ENCODE measurements at places on chromosomes 3 and 15.

DNA sequence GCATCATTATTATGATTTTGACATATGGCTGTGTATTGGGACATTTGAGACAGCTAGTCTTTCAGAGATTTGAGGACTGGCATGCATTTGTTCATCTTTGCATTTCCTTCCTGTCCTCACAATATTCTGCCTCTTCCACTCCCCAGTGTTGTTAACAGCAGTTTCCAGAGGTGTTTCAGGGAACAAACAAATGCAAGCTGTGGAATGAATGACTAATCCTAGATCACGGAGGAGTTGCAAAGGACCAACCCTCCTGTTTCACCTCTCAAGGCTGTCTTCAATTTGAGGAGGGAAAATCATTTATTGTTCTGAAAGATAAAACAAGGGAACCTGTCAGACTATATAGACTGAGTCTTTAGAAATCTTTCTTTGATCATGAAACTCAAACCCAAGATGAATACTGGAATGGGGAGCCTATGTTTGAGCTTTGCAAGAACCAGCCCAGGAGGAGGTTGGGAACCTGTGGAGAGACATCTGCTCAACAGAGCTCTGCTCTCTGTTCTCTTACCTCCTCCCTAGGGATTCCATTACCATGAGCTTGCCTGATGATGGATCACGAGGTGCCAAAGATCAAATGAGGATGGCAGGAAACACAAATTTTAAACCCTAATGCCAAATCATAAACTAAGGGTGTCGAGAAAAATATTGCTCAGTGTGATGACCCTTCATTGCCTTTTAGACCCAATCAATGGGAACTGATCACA, 68.5 kb downstream of the SLC7A14 start:
- DNase-seq, result no peak

DNA sequence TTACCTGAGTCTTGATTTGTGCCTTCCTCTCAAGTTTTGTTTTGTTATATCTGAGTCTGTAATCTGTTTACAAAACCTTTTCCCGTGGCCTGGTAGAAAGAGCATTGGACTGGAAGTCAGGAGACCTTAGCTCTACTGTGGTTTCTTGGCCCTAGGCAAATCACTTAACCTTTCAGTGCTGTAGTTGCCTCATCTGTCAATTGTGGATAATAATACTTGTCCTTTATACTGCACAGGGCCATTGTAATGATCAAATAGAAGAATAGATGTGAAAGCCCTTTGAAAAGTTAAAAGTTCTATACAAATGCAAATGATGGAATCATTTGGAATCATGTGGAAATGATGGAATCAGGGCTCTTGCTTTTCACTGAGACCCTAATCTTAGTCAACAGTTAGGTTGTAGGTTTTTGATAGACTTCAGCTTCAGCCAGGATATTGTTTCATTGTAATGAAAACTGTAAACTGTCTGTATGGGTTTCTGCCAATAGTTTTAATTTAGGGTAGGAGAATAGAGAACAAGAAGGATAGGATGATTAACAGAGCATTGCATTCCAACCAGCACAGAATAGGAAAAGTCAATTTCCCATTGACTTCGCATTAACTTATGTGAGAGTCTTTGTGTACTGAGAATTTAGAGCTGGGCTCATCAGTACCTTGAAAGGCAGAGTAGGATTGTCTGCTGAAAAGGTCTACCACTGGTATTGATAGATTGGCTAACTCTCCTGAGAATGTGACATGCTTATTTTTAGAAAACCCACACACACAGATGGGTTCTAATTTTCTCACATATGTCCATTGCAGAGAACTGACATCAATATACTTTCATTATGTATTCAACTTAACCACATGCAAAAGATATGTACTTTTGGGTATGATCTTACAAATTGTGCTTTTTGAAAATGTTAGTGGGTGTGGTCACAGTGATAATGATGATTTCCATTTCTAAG, 21.8 kb downstream of the MAP2K5 start:
- DNase-seq, result peak; percentile 43

- DNase-seq, result no peak
Measured at GRCh38 chr15:30954674-30955073, 36.8 kb downstream of the MTMR10 start.

GRCh38 chr3:25427942-25428788, at the start of gene RARB:
TSS of gene RARB (plus strand) at chr3:25428263. CDS start at chr3:25428732, 469 bp downstream.
- DNase-seq, result no peak

GRCh38 chr3:171574556-171575240, 114.5 kb upstream of the TNIK start:
- DNase-seq, result no peak

DNA sequence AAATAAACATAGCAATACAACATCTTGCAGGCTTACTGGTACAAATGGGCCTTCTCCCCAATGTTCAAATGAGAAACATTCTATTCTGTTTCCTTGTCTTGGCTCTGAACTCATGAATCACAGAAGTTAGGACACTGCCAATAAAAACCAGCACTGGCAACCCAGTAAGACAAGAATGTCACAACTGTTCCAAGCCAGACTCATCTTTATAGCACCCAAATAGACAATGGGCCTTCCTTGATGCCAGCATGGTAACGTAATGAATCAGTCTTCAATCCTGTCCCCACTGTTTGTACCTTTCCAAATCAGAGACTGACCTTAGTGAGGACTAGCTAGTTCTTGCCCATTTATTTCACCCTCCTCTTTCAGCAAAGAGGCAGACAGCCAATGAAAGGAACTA, 14.1 kb upstream of the RPS17 start:
- DNase-seq, result no peak

GRCh38 chr3:178205740-178206139, 330.5 kb upstream of the KCNMB2 start:
- DNase-seq, result no peak

DNA sequence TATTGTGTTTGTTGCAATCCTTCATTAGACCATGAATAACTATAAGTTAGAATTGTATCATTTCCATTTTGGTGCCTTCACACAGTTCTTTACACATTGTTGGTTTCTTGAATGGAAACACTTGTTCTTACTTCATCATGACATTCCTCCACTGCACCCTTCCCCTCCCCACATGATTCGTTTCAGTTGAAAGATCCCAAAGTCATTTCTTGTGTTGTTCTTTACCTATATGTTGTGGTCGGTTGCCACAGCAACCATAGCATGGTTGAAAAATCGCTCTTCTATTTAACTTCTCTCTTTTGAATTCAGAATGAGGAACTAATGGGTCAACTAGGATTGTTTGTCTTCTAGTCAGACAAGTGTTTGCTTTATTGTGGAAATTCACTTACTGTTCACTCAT, 103.3 kb downstream of the IL1RAP start:
- no peak for DNase-seq

- no peak for DNase-seq
Measured at GRCh38 chr3:18357747-18358146, 67.4 kb downstream of the SATB1 start.

DNA sequence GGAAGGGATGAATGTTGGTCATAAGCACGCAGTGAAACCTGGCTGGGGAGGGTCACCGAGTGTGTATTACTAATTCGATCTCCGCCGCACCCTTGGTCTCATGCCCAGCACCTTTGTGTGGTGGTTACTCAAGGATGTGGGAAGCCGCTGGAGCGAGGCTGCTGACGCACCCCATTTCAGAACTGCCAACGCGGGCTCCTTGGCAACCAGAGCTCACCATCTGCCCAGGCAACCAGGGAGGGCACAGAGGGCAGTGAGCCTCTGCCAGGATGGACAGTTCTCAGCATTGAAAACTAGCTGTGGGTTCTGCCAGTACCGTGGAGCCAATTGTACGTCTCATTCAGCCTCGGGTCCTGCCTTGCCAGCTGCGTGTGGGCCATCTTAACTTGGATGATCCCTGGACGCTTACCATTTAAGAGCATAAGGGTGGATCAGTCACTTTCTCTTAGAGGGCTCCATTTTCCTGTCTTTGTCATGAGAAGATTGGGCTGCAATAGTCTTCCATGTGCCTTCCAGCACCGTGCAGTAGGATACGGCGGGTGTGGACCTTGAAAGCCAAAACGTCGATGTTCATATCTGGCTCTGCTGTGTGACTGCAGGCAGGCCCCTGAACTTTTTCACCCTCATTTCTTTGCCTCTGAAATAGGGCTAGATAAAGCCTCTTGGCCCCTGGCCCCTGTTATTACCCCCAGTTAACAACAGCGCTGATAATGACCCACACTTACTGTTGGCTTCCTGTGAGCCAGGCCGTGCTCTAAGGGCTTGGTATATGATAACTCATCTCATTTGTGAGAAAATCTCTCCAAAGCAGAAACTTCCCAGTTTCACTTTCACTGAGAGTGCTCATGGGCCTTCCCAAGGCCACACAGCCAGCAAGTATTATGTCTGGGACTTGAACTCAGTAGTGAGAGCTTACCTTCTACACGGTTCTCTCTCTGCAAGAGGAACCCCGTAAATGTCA, 238.8 kb downstream of the OPA1 start:
- DNase-seq, result no peak

Measured in T-helper 2 cell (primary cell).